Uterine smooth muscle cell (primary cell): ENCODE measurements at places on chromosomes 13 and 19. TPM values are rescaled to one million over a fixed set of nuclear protein-coding genes. Genes with fewer than 3 reads are reported as not detected.

ZNF709 gene
- 2.7 and 4.7 TPM in 2 replicates for total RNA-seq

CTXN1 gene
- total RNA-seq: 1.1 and 2.6 TPM in 2 replicates

LAIR1 gene
- total RNA-seq: not detected in 2 replicates

CCDC194 gene
- not detected in 2 replicates for total RNA-seq

SLC10A2 gene
- total RNA-seq: not detected in 2 replicates

ICAM5 gene
- 1.8 and 4.6 TPM in 2 replicates for total RNA-seq

TOMM40 gene
- total RNA-seq: 41.0 and 87.5 TPM in 2 replicates

ZNF584 gene
- 16.7 and 18.0 TPM in 2 replicates for total RNA-seq

ADGRE3 gene
- total RNA-seq: under 0.01 TPM in 1 of 2 replicates, not detected in the other

PBX4 gene
- total RNA-seq: 1.9 and 2.8 TPM in 2 replicates

GPC6 gene
- total RNA-seq: 24.1 and 52.1 TPM in 2 replicates

PTGER1 gene
- total RNA-seq: 5.2 and 6.1 TPM in 2 replicates

ANKRD24 gene
- 0.33 and 1.2 TPM in 2 replicates for total RNA-seq

HRC gene
- not detected in 2 replicates for total RNA-seq

ZNF814 gene
- 6.5 and 7.0 TPM in 2 replicates for total RNA-seq

BORCS8 gene
- 13.0 and 22.6 TPM in 2 replicates for total RNA-seq

CEACAM21 gene
- not detected in 2 replicates for total RNA-seq

POGLUT2 gene
- 14.1 and 20.1 TPM in 2 replicates for total RNA-seq

UHRF1 gene
- 35.4 and 127 TPM in 2 replicates for total RNA-seq

NLRP4 gene
- not detected in 2 replicates for total RNA-seq

FCGBP gene
- 0.11 and 2.1 TPM in 2 replicates for total RNA-seq

B3GNT8 gene
- 1.5 TPM in 2 replicates for total RNA-seq

NBEA gene
- 6.1 and 11.4 TPM in 2 replicates for total RNA-seq

ISYNA1 gene
- total RNA-seq: 10.7 and 27.7 TPM in 2 replicates

RAB3A gene
- 0.89 and 1.5 TPM in 2 replicates for total RNA-seq

SKA3 gene
- 9.7 and 10.1 TPM in 2 replicates for total RNA-seq

CYP4F2 gene
- total RNA-seq: not detected in 2 replicates

TGFBR3L gene
- total RNA-seq: 0.89 and 1.00 TPM in 2 replicates

KLK15 gene
- not detected in 2 replicates for total RNA-seq

ZNF568 gene
- total RNA-seq: 11.4 and 13.5 TPM in 2 replicates

C19orf81 gene
- total RNA-seq: 0.22 TPM in 1 of 2 replicates, not detected in the other
